NCI-H2029 (cell line): ENCODE measurements at places on chromosomes 12 and 14.
A peak's percentile ranks its signal among the peaks of the same experiment; 100 is the strongest.

- DNase-seq = no peak
These were observed 275.6 kb upstream of the PPFIA2 start for GRCh38 chr12:82034769-82035168.

GRCh38 chr14:72524295-72524629 lies 369.6 kb downstream of the DPF3 start:
- no peak for DNase-seq

GRCh38 chr12:43238281-43238680 lies 313.7 kb downstream of the ADAMTS20 start:
- no peak for DNase-seq

DNA sequence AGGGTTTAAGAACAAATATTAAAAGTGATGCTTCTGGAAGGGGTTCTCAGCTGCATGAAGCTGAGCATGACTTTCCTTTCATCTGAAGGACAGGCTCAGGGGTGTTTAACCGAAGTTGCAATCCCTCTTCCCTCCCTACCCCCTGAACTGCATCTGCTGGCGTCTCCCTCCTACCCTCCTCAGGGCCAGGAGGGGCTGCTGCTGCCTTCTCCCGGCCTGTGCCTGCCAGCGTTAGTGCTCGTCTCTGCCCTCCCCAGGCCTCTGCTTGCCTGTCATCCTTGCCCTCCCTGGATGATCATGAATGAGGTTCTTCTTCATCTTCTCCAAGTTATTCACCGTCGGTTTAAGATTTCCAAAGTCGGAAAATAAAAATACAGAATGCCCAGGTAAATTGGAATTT lies 12.2 kb downstream of the SMOC1 start:
- DNase-seq = no peak

GRCh38 chr12:509500-509899 lies 49.8 kb downstream of the B4GALNT3 start:
- DNase-seq = no peak

GRCh38 chr12:106892075-106892474 lies 63.6 kb upstream of the TMEM263 start:
- DNase-seq = no peak

DNA sequence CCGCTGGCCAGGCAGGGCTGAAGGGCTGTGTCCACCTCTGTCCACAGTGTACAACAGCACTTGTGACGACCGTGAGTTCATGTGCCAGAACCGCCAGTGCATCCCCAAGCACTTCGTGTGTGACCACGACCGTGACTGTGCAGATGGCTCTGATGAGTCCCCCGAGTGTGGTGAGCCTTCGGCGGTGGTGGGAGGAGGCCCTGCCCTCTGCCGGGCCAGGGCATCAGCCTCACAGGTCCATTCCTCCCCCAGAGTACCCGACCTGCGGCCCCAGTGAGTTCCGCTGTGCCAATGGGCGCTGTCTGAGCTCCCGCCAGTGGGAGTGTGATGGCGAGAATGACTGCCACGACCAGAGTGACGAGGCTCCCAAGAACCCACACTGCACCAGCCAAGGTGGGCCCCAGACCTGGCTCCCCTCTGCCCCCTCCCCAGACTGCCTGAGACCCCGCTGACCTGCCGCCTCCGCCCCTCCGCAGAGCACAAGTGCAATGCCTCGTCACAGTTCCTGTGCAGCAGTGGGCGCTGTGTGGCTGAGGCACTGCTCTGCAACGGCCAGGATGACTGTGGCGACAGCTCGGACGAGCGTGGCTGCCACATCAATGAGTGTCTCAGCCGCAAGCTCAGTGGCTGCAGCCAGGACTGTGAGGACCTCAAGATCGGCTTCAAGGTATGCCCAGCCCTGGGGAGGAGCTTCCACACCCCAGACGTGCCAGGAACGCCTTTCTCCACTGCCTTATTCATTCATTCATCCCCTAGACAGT lies 20.8 kb upstream of the NXPH4 start:
- DNase-seq = no peak

DNA sequence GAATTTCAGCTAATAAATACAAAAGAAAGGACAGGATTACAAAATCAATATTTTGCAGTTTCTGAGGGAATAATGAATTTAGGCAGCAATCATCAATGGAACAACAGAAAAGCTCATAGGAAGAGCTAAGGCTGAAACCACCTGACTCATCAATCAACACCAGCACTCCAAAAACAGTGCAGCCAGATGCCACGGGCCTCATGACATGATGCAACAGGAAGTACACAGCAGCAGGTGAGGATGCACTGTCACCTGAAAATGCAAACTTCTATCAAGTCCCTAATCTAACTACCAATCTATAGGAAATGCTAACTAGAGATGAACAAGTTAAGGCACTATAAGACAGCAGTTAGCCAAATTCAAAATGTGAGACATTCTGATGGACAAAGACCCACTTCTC lies 21.7 kb downstream of the GNS start:
- DNase-seq = peak; percentile 12

DNA sequence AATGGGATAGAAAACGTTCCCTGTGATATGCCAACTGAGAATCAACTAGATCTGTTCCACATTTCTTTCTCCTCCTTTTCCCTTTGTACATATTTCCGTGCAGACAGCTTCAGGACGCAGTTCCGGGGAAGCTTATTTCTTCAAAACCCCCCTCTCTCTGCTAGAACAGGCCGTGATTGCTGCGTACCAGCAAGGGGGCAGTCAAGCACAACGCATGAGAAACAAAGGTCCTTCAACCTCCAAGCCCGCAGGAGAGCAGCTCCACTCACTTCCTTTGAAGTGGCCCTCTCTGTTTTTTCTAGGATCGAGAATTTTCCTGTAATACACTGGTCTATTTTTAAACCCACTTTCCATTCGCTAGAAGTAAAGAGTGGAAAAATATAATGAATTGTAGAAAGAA lies 80.8 kb downstream of the ZNF664 start:
- peak; percentile 67 for DNase-seq

GRCh38 chr12:91098941-91099340 lies 12.4 kb downstream of the LUM start:
- no peak for DNase-seq

- DNase-seq = no peak
These were observed 661.0 kb downstream of the GALC start for GRCh38 chr14:87331991-87332390.

DNA sequence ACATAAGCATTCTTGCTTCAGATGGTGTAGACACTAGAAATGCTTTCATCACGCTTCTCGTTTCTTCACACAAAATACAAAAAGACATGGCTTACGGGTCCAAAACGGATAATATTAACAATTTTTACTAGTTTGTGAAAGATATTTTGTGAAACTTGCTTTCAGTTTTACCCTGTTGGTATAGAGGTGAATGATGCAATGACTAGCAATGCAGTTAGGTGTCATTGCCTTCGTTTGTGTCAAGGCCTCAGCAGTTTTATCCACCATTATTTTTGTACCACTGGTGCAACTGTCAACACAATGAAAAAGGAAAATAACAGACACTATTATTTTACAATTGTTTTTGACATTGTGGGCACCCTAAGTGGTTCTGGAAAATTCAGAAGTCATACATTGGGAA lies 323.0 kb downstream of the FLRT2 start:
- no peak for DNase-seq

DNA sequence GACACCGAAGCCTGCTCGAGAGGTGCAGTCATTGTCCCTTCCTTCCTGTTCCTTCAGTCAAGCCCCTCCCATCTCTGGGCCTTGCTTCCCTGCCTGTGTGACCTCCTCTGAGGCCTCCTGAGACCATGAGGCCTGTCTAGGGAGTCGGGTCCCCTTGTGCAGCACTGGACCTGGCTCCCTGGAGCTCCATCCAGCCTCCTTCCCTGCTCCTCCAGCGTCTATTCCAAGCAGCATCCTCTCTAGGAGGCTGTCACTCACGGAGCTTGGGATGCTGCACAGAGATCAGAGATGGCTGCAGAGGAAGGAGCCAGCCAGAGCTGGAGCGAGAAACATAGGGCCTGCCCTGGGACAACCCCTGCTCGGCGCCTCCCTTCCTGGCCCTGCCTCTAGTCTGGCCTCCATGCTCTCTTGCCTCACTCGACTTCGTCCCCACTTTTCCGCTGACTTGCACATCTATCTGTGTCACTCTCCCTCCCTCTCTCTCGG lies 142.7 kb downstream of the BCL11B start:
- no peak for DNase-seq

DNA sequence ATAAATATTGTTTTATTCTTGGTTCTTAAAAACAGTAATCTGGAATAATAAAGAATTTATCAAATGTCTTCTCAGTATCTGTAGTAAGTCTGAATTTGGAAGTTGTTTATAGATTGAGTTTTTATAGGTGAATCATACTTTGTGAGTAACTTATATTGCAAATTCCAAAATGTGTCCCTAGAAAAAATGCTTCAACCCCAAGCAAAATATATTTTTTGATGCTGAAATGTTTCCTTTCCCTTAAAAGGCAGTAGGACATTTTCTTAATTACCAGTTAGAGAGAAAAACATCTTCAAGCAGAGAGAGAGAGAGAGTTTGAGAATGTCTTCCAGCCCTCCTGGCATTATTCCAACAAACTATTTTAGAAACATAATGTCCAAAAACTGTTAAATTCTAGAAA lies 37.9 kb downstream of the PELI2 start:
- DNase-seq = no peak

DNA sequence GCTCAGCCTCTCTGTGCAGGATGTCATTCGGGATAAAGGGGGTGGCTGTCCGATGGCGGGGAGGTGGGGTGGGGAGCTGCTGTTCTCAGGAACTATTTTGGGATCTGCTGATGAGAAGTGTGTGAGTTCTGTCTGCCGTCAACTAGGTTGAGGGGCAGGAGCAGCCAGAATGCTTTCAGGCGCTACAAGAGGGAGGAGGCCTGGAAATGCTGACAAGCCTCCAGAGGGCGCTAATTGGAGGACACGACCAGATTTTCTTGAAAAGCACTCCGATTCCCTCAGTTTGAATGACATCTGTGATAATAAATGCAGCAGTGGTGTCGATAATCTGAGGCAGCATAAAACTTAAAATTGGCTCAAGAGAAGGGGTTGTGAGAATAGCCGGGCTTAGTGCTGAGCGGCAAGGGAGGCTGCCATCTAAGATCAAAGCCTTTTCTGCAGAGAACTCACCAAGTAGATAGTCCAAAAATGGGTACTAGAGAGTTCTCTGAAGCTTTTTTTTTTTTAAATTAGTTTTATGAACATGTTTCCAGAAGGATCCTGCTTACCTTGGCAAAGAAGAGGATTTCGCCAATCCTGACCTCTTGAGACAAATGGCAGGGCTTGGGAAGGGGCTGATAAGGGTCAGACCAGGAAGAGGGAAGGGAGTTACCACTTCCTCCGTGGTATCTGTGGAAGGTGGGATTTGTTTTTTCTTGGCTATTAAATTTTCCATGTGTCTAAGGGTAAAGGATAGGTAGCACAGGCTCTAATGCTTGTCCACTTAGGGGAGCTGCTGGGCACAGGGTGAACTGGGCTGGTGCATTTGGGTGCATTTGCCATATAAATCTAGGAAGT lies 94.4 kb downstream of the CRACR2A start:
- DNase-seq = no peak

DNA sequence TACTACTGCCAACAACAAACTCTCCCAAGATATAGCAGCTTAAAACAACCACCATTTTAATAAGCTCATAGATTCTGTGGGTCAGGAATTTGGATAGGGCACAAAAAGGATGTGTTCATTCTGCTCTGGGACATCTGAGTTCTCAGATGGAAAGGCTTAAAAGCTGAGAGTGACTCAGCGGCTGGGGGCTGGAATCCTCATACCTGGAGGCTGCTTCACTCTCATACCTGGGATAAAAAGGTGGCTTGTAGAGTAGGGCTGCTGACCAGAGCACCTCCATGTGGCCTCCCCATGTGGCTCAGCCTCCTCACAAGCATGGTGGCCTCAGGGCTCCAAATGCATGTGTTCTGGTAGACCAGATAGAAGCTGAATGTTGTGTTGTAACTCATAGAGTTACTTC lies 20.2 kb upstream of the PELI2 start:
- DNase-seq = no peak

DNA sequence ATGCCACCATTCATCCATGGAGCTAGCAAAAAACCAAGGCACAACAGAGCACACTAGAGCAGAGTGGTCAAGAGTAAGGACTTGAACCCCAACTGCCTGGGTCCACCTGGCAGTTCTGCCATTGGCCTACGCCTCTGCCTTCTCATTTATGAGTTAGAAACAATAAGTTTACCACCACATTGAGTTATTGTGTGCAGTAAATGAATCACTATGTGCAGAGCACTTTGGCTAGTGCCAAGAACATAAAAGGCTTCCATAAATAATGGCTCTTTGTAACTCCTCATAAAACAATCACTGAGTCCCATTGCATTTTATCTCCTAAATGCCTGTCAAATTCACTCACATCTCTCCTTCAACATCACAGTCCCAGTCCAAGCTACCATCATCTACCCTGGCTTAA lies 86.3 kb downstream of the OTX2 start:
- DNase-seq = no peak

DNA sequence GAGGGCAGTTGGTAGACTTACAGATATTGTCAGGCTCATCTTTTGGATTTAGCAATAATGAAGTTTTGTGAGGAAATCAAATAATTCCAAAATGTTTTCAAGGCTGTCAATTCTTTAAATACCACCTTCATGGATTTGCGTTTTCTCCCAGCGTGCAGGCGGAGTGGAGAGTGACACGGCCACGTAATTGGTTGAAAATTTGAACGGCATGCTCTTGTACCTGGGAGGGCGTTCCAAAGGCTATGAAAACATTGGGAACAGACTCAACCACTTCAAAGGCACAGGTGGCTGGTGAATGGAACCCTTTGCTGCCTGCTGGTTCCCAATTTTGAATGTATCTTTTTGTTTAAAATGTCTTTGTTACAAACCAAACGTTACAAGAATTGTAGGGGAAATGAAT lies 12.4 kb downstream of the SMIM41 start:
- DNase-seq = no peak

GRCh38 chr14:51419685-51420084 lies 179.6 kb downstream of the TMX1 start:
- DNase-seq = peak; percentile 40

GRCh38 chr14:56137453-56137807 lies 19.2 kb downstream of the PELI2 start:
- DNase-seq = no peak

DNA sequence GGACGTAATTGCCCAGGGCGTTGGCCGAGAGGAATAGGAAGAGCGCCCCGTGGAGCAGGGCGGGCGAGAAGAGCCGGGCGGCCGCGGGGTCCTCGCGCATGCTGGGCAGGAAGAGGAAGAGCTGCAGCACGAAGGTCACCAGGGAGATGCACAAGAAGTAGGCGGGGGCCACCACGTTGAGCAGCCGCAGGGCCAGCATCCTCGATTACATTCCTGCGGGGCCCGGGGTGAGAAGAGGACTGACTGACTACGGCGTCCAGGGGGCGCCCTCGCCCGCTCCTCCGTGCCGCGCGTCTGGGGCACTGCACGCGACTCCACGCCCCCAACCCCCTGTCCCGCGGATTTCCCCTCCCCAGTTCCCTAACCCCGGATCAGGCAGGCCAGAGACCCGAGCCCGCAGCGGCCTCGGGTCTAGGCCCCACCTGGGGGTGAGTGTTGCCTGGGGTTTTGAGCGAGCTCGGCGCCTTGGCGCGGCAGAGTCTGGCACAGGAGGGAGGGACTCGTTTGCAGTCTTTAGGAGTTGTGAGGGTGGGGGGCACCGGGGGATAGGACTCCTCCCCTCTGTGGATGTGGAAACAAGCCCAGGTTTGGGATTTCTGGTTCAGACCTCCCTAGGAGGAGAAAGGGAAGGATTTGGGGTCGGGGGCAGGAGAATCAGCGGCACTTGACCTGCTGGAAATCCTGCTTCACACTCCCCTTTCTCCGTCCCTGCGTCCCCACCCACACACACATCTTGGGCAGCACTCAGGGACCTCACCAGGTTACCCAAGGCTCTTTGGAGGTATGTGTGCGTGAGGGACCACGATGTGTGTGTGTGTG lies 1.8 kb downstream of the ZDHHC22 start:
- no peak for DNase-seq
